ENCODE measurements at places on chromosomes 1 and 21. TPM values are rescaled to one million over a fixed set of nuclear protein-coding genes. Genes with fewer than 3 reads are reported as not detected.

The CCDC17 gene
- total RNA-seq = 1.8 TPM

The ABCG1 gene
- total RNA-seq = 60.0 TPM

The CFAP298 gene
- total RNA-seq = 27.5 TPM

The IFI44L gene
- 0.74 TPM for total RNA-seq

The RAB3B gene
- total RNA-seq = 3.6 TPM

The MFSD2A gene
- 27.2 TPM for total RNA-seq

The NUDT4B gene
- total RNA-seq = 1.7 TPM

The KCNQ4 gene
- total RNA-seq = 1.9 TPM

The KRTAP13-4 gene
- total RNA-seq = not detected

The SYT6 gene
- 0.22 TPM for total RNA-seq

The TMEM269 gene
- total RNA-seq = 0.10 TPM

The CYYR1 gene
- 5.5 TPM for total RNA-seq

The SLC5A3 gene
- 20.1 TPM for total RNA-seq

The KPRP gene
- not detected for total RNA-seq

The OR2T1 gene
- total RNA-seq = not detected

The CELA2A gene
- total RNA-seq = 3.6 TPM

The UBE2U gene
- not detected for total RNA-seq

Data from colonic mucosa (tissue), 4 donors.